ENCODE measurements at places on chromosomes 5 and 9.

DNA sequence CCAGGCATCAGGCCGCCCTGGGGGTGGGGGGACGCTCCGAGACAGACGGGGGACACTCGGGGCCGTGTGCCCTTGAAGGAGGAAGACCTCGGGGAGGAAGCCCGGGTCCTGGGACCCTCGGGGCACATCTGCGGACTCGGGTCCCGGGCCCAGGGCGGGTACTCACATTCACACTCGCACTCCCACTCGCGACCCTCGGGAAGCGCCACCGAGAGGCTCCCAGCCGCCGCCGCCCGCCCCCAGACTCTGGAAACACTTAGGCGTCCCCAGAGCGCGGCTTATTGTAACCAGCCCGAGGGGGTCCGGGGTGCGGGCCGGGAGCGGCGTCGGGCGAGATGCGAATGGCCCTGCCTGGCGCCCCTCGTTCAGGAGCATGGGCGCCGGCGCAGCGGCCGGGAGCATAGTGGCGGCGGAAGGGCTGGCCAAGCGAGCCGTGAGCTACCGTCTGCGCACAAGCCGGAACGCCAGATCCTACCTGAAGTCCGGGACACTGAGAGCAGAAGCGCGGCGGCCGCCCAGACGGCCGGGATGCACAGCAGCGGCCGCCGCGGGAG is 559 bp downstream of the ROR2 start:
- DNase-seq = no peak

DNA sequence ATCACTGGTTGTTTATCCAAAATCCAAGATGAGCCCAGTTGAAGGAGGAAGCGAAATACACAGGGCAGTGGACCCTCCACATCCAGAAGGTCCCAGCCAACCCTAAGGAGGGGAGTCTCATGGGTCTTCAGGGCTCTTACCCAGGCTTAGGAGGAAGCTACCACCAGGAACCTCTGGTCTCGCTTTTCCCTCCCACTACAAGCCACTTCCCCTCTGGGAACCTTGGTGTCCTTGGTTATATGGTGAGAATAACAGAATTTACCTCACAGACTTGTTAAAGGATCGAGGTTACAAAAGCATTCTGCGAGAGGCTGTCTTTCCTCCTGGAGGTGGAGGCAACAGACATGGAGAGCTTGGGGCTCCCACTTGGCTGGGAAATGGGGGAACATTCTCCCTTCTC is 3.4 kb downstream of the HIGD2A start:
- no peak for DNase-seq

DNA sequence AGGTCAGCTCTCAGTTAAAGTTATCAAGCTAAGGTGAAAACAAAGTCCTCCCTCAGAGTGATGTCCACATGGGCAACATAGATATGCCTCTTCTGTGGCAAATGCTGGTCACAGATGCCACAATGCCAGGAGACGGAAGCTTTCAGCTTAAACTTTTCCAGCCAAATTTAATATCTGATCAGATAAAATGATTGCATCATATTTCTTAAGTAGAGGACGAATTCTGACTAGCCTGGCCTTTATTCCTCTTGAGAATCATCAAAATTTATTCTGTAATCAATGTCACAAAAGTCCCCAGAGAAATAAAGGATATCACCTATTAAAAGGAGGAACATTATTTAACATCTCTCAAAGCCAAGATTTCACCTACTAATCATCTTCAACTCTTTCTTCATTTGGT is 161.9 kb downstream of the MARCHF11 start:
- no peak for DNase-seq

- DNase-seq = no peak
These were observed 937 bp upstream of the MACROH2A1 start for GRCh38 chr5:135399794-135400542.

GRCh38 chr9:92292338-92293074 is 991 bp downstream of the IARS1 start:
- no peak for DNase-seq

- DNase-seq = no peak
These were observed 515.8 kb upstream of the ARRDC3 start for GRCh38 chr5:91898898-91899297.

- DNase-seq = no peak
These were observed 56.3 kb upstream of the PRDM9 start for GRCh38 chr5:23451156-23451555.

GRCh38 chr5:154334406-154335064 is 111.3 kb upstream of the SAP30L start:
- no peak for DNase-seq

DNA sequence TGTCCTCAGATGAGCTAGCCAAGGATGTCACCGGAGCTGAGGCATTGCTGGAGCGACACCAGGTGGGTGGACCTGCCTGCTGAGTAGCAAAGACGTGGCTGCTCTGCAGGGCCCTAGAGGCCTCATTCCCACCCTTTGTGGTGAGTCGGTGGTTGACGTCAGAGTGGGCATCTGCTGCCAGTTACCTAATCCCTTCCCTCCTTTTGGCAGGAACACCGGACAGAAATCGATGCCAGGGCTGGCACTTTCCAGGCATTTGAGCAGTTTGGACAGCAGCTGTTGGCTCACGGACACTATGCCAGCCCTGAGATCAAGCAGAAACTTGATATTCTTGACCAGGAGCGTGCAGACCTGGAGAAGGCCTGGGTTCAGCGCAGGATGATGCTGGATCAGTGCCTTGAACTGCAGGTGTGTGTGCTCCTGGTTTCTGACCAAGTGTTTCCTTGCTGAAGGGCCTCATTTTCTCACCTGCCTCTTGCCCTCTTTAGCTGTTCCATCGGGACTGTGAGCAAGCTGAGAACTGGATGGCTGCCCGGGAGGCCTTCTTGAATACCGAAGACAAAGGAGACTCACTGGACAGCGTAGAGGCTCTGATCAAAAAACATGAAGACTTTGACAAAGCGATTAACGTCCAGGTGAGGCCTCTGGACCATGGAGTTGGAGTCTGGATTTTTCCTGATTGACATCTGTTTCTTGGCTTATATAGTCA is 48.9 kb downstream of the DYNC2I2 start:
- DNase-seq = peak; percentile 78

- DNase-seq = no peak
These were observed 38.1 kb downstream of the BASP1 start for GRCh38 chr5:17255471-17256021.

DNA sequence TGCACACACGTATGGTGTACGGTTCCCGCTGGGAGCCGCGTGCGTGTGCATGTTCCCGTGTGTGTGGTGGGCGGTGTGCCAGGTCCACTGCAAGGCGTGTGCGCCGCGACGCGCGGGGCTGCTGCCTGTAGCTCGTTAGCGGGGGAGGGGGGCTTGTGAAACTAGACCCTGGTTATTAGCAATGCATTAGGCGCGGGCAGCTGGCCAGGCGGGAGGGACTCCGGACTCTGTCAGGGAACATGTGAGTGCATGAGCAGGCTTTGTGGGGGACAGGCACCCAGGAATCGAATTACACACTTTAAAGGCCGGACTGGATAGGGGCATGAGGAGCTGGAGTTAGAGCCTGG is 32.2 kb upstream of the ENHO start:
- no peak for DNase-seq

GRCh38 chr9:90953200-90953599 is 151.6 kb downstream of the SYK start:
- DNase-seq = no peak

DNA sequence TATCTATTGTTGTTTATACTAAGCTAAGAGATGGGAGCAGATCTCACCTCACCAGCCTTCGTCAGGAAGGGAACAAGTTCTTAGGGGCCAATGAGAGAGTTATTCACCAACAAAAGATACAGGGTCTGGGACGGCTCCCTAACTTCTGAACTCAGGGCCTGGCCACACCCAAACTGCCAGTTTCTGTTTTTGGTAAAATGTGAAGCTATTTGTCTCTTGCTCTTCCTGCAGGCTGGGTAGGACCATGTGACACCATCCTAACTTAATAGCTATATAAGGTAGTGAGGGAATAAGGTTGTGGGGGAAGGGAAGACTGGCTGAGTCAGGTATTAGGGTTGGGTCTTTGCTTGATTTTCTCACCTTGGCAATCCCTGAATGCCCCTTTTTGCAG is 480.5 kb downstream of the KDM4C start:
- DNase-seq = no peak

- no peak for DNase-seq
These were observed 80.4 kb downstream of the GRAMD2B start for GRCh38 chr5:126503602-126504104.

GRCh38 chr5:158807-159447 is 32.4 kb upstream of the LRRC14B start:
- no peak for DNase-seq

DNA sequence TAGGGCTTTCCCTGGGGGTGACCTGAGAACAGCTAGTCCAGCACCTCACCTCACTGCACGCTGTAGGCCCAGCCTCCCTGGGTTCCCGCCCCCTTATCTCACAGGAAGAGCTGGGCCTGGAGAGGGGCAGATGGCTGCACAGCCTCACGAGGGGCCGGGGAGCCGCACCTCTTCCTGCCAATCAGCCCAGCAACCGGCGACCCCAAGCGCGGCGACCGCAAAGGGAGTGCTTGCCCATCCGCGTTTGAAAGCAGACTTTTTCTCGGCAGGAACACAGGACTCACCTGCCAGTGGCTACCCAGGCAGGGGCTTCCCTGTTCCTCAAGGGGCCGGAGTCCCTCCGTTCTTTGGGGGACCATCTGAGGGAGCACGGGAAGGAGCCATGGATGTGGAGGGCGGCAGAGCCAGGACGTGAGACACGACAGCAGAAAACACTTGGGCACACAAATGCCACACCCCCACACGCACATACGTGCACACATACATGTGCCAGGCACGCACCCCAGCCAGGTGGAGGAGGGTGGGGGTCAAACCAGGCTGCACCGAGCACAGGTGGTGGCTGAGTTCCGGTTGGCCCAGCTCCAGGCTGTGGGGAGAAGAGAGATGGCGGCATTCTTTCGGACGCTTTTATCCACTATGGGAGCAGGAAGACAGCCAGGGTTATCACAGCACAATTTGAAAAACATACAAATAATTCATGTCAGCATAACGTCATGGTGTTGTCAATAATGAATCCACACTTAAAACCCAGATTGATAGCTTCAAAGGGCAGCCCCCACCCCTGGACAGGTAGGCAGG is 11.3 kb downstream of the TMEM250 start:
- no peak for DNase-seq

- DNase-seq = peak; percentile 92
These were observed 45.6 kb downstream of the COL15A1 start for GRCh38 chr9:98989036-98990000.

- no peak for DNase-seq
These were observed 105.4 kb downstream of the SEMA5A start for GRCh38 chr5:9440517-9440916.

- DNase-seq = no peak
These were observed 64.7 kb downstream of the SH3PXD2B start for GRCh38 chr5:172389578-172390112.

GRCh38 chr5:37133939-37134338 is 115.2 kb downstream of the CPLANE1 start:
- DNase-seq = no peak

DNA sequence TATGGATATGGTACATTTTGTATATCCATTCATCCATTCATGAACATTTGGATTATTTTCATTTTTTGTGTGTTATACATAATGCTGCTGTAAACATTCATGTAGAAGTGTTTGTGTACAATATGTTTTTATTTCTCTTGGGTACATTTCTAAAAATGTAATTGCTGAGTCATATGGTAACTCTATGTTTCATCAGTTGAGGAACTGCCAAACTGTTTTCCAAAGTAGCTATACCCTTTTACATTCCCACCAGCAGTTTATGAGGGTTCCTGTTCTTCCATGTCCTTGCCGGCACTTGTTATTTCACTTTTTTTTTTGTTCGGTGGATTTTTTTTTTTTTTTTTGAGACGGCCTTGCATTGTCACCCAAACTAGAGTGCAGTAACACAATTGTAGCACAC is 54.0 kb upstream of the MCCC2 start:
- no peak for DNase-seq

- DNase-seq = no peak
These were observed at the start of gene ARL10 for GRCh38 chr5:176365351-176366231. Gene ARL10, plus strand, starts transcription at chr5:176365487. Its CDS starts 77 bp downstream, at chr5:176365564.

GRCh38 chr5:94901191-94901979 is 282.9 kb downstream of the SLF1 start:
- DNase-seq = no peak

DNA sequence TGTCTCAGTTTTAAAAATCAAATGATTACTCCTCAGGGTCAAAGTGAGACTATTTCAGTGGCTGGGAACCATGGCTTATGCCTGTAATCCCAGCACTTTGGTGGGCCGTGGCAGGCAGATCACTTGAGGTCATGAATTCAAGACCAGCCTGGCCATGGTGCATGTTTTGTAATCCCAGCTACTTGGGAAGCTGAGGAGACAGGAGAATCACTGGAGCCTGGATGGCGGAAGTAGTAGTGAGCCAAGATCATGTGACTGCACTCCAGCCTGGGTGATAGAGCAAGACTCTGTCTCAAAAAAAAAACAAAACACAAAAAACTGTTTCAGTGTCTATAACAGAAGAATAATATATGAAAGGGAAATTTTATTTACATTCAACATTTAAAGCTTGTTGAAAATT is 182.9 kb downstream of the ARHGEF28 start:
- DNase-seq = no peak

- DNase-seq = no peak
These were observed 542.9 kb downstream of the PRELID2 start for GRCh38 chr5:145292278-145292677.

DNA sequence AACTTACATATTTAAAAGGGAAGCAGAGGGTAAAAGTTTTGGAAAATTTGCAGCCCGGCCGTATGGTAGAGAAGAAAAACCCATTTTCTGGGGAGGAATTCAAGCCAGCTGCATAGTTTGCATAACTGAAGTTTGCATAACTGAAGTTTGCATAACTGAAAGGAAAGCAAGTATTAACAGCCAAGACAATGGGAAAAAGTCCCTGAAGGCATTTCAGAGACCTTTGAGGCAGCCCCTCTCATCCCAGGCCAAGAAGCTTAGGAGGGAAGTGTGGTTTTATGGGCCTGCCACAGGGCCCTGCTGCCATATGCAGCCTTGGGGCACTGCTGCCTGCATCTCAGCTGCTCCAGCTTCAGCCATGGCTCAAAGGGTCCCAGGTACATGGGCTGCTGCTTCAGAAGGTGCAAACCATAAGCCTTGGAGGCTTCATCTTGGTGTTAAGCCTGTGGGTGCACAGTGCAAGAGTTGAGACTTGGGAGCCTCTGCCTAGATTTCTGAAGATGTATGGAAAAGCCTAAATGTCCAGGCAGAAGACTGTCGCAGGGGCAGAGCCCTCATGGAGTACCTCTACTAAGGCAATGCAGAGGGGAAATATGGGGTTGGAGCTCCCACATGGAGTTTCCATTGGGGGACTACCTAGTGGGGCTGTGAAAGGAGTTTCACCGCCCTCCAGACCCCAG is 36.9 kb upstream of the CXCL14 start:
- DNase-seq = no peak

- no peak for DNase-seq
These were observed 674 bp downstream of the C5orf15 start for GRCh38 chr5:133967698-133968203.

DNA sequence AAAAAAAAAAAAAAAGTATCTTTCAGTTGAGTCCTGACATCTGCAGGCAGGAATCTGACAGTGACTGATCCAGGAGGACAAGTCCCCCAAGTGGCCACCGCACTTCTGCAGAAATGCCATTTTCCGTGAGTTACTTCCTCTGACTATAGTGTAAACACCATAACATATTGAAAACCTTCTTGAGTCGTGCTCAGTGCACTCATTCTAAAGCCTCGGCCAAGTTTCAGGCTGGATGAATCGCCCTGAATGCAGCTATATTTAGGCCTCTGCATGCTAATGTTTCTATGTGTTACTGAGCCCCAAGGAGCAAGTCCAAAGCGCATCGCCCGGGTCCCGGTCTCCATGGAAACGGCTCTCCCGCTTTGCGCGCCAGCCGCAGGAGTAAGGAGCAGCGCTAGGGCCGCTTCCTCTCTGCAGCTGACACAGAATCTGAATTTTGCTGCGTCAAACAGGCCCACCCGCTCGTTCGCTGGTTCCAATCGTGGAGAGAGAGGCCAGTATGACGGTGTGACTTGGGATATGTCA is 335.4 kb downstream of the MSX2 start:
- DNase-seq = peak; percentile 8

Data from thoracic aorta (tissue), 2 donors.